IMR-90 (cell line): ENCODE measurements at places on chromosomes 6 and 20. TPM values are rescaled to one million over a fixed set of nuclear protein-coding genes. Genes with fewer than 3 reads are reported as not detected.

DNA sequence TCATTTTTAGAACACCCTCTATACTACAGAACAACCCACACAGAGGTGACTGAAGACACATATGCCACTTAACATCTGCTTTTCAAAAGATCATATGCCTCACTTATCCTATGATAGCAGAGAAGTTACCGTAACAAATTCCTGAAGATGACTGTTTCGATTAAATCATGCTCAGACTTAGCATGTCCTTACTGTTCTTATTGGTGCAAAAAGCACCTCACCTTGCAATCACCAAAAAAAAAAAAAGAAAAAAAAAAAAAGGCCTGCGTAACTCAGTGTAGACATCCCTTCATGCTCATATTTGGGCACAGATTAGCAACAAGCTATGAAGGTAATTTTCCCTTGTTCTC is 17.7 kb upstream of the DST start:
- H3K27me3 ChIP-seq, result no peaks in the 10 kb centered on the region
- peaks cover 4% of the 10 kb centered on the region for H3K36me3 ChIP-seq
- no peak overlapping the region for H3K27ac ChIP-seq

DNA sequence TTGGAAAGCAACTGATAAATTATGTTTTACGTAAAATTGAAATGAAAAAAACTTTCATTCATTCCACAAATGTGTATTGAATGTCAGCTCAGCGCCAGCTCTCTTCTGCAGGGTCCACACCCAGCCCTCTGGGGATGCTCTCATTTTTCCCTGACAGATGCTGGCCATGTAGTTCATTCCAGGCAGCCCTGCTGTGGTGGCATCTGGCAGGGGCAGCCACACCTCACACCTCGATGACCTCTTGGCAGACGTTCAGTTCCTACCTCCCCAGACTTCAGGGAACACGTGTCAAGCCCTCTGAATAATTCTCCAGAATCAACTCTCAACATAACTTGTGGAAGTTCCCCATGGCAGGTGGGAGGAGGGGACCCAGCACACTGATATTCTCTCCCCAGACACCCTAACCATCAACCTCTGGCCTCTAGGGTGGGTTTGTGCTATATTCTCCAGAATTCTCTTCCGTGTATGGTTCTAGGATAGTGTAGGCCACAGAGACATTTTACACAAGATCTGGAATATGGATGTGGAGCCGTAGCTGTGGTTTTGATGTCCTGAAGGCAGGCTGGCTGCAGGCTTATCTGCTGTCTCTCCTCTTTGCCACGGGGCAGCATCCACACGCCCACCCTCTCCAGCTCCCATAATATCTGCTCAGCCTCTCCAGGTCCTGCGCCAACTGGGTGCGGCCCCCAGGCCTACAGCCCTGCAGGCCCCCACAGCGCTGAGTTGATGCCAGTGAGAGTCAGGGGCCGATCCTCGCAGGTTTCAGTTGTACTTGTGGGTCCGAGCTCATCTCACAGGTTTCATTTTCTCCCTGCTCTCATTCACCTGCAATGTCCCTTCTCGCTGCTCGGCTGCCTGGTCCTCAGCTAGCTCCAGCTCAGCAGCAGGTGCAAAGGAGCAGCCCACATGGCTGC is 175.8 kb upstream of the ARID1B start:
- peaks cover 2% of the 10 kb centered on the region; the same call in 1 of the 2 replicates for H3K4me1 ChIP-seq
- H3K27me3 ChIP-seq, result peaks cover 22% of the 10 kb centered on the region
- H3K36me3 ChIP-seq, result no peaks in the 10 kb centered on the region
- no peak for DNase-seq
- no peak overlapping the region for H3K4me3 ChIP-seq

- H3K27me3 ChIP-seq, result no peaks in the 10 kb centered on the region
- no peak for DNase-seq
Measured at GRCh38 chr6:65531533-65531932, 175.5 kb downstream of the EYS start.

DNA sequence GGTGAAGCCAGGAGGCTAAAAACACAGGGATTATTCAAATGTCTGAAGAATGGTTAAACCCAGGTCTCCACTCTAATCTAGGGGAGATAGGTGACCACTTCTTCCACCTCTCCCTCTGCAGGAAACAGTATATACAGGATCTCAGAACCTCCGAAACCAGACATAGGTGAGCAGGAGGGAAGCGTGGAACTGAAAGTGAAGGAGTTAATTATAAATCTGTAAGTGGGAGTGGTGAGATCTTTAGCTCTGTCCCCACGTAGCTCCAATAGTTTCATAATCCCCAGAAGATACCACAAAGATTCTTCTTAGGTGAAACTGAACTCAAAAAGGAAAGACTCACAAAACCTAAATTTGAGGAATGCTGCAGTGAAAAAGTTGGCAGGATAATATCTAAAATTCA is 76.8 kb downstream of the THEMIS start:
- H3K27ac ChIP-seq, result no peak overlapping the region
- H3K4me1 ChIP-seq, result no peaks in the 10 kb centered on the region
- H3K27me3 ChIP-seq, result no peaks in the 10 kb centered on the region; the same call in 1 of the 2 replicates
- H3K36me3 ChIP-seq, result no peaks in the 10 kb centered on the region

DNA sequence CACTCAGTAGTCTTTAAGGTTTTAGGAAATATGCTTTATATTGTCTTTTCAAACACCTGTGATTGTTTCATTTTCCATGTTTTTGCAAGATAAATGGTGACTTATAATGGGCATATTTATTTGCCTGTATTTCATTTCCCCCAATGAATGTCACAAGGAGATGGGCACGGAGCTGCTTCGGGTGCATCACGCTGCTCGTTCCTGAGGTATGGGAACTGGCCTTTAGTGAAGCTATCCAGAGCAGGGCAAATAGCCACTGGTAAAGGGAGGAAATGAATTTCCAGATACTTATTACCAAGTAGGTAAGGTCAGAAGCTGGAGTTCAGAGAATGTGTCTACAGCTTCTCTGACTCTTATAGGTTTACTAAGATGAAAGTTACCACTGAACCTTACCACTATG is 3.7 kb downstream of the POU3F2 start:
- DNase-seq, result no peak
- no peaks in the 10 kb centered on the region for H3K36me3 ChIP-seq
- peaks cover 4% of the 10 kb centered on the region; the same call in 1 of the 2 replicates for H3K4me1 ChIP-seq
- no peak overlapping the region for H3K27ac ChIP-seq

GRCh38 chr6:13181393-13181792 is 146.9 kb downstream of the TBC1D7 start:
- no peaks in the 10 kb centered on the region; the same call in 1 of the 2 replicates for H3K4me1 ChIP-seq
- H3K36me3 ChIP-seq, result no peaks in the 10 kb centered on the region
- no peak for DNase-seq
- peaks cover 6% of the 10 kb centered on the region; the same call in 1 of the 2 replicates for H3K27me3 ChIP-seq
- H3K4me3 ChIP-seq, result peak overlapping the region; percentile 36; the same call in 1 of the 2 replicates

DNA sequence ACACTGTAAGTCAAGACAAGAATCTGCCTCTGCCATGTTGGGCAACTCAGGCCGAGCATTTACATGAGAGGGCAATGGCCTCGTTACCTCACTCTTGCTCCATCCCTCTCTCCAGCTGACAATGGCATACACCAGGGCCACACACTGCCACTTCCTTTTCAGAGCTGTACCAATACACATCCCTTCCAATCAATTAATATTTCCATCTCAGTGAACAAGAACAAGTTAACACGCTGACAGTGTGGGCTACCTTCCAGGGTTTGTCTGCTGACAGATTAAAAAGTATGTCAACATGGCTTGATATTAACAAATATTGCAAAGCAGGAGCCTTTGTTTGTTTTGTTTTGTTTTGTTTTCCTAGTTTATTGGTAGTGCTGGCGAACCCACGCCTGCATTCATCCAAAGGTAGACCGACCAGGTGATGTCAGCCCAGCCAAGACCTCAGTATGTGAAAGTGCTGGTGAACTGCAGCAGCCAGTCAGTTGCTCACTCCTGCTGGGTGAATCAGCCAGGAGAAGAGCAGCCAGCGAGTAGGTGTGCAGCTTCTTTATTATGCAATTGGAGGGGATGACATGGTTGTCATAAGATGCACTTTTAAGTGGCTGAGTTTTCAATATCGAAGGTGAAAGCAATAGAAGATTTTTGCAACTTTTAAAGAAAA is 487.3 kb upstream of the JARID2 start:
- H3K4me3 ChIP-seq, result no peak overlapping the region
- no peak overlapping the region for H3K27ac ChIP-seq
- DNase-seq, result peak; percentile 30

DNA sequence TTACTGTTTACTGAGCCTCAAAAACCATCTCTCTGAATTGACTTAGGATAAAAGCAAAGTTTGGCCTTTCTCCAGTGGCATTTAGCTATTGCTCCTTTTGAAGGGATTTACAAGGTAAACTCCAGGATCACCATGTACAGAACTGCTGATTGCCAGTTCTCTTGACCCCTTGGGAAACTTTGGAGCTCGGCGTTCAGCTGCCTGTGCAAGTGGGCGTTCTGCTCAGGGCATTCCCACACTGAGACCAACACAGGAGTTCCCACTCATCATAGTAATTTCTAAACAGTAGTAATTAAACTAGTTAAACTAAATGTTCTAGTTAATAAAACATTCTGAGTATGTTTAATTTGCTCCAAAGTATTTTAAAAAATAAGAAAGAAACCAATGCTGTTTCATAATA is 14.9 kb downstream of the KCNQ5 start:
- no peaks in the 10 kb centered on the region for H3K27me3 ChIP-seq
- no peak overlapping the region for H3K27ac ChIP-seq
- no peaks in the 10 kb centered on the region for H3K4me1 ChIP-seq
- H3K4me3 ChIP-seq, result no peak overlapping the region
- no peaks in the 10 kb centered on the region for H3K36me3 ChIP-seq

- H3K4me1 ChIP-seq, result no peaks in the 10 kb centered on the region
- H3K36me3 ChIP-seq, result no peaks in the 10 kb centered on the region
- H3K4me3 ChIP-seq, result no peak overlapping the region
Measured at GRCh38 chr6:32635526-32636123, 1.6 kb upstream of the HLA-DQA1 start.

DNA sequence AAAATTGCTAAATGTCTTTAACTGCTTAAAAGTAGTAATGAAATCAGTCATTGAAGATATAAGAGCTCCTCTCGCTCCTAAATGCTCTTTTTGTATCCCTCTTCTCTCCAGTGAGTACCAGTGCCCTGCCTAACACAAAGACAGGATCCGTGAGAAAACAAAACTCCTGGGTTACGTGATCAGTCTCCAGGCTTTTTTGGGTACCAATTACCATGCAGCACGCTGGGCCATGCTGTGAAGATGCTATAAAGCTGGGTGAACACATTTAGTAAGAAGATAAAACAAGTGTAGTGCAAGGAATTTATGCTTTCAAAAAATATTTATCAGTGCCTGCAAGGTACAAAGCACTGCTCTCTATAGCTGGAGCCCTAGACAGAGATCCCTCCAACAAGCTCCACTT is 66.7 kb downstream of the AGPAT4 start:
- no peak overlapping the region for H3K4me3 ChIP-seq
- no peaks in the 10 kb centered on the region for H3K36me3 ChIP-seq
- H3K27ac ChIP-seq, result no peak overlapping the region
- no peak for DNase-seq

The TGIF2 gene
- total RNA-seq, result 9.7 and 10.6 TPM in 2 replicates

The TMEM170B gene
- total RNA-seq, result 0.18 and 0.28 TPM in 2 replicates

The GHRH gene
- total RNA-seq, result not detected in 2 replicates
